ENCODE measurements at places on chromosomes 6 and 20.

DNA sequence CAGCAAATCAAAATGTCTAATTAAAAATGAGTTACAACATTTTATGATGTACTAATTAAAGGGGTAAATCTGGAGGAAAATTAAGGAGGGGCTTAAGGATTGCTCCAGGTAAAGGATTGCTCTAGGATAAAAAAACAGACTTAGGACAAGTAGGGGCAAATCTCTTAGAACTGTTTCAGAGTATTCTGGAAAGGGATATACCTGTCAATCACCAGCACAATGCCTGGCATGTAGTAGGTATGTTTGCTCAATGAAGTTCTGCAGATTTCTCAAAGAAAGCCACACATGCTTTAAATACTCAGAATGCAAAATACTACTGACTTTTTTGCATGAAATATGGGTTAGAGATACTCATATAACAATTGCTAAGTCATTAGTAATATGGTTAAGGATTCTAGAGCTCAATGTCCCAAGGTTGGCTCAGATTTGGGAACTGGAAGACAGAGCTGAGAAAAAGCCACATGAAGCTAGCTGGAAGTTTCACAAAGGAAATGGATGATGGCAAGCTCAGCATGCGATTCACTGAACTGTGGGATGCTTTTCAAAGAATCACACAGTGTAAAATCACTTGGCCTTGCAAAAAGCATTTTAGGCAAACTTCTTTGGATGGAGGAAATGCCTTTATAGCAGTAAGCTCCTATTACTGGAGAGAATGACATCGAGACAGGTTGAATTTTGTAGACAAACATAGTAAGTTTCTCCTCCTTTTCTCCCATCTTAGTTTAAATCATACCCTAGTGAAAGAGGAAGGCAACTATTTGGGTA lies 72.8 kb downstream of the MAP3K5 start:
- no peak for DNase-seq

DNA sequence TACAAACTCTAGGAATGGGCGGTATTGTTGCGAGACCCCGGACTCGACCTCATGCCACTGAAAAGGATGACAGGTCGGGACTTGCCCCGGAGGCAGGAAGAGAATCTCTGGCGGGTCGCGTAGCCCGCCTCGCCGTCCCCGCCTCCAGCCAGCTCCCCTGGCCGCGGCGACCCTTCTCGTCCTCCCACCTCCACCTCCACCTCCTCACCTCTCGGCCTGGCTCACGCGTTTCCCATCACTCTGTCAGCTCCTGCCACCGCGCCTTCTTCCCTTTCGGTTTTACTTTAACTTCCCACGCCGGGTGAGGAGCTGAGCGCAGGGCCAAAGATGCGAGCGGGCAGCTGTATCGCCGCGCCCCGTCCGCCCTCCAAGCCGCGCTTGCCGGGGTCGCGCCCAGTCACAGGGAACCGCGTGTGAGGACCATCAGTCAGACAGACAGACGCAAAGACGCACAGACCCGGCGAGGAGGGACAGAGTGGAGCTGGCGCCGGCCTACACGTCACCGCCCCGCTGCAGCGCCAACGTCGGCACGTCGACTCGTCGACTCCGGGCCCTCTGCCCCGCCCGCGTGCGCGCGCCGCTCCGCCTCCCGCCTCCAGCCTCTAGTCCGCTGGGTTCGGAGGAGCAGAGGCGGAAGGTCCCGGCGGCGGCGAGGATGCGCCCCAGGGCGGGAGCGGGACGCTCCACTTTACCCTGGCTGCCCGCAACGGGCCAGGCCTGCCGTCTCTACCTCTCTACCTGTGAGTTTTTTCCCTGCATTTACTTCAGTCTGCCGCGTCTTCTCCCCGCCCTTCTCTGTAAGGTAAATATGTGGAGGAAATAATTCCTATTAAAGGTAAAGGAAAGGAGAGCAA lies at the start of gene ASCC3:
Gene ASCC3, minus strand, starts transcription at position 477 of the 854 bp plus-strand sequence. CDS start 13,332 bp downstream, outside the sequence.
- DNase-seq = peak; percentile 80

GRCh38 chr6:18025596-18025995 lies 38.2 kb upstream of the KIF13A start:
- no peak for DNase-seq

DNA sequence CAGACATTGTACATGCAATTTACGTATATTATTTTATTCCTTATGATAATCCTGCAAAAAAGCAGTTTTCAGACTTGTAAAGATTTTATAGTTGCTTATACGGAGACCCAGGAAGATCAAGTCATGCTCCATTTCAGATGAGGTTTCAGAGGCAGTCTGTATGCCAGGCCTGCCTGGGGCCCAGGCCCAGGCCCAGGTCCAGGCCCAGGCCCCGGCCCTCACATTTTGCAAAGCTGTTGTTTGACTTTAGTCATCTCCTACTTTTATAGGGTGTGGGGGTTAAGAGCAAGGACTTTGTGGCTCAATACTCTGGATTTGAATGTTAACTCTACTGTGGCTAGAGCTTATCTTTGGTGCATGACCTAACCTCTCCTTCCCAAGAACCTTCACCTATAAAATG lies 217.9 kb downstream of the SAMD5 start:
- no peak for DNase-seq

DNA sequence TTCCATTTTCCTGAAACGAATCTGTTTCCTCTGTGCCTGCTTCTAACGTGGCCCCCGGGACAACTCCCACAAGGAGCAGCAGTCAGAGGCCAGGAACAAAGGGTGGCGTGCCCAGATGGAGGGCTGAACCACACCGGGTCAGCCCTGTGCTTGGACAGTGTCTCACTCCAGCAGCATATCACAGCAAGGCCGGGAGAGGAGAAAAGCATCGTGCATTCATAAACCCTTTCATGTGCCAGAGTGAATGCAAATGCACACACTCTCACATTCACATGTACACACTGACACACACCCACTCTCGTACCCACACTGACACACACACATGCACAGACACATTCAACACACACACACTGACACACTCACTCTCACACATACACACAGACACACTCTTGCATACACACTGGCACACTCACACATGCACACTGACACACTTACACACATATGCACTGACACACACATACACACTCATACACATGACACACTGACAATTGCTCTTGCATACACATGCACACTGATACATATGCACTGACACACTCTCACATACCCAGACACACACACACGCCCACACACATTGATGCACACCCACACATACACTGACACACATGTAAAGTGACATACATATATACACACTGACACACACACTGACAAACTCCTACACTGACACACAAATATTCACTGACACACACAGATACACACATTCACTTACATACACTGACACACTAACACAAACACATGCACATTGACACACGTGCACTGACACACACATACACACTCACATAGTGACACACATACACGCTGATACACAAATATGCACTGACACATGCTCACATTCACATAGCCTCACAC lies 237.0 kb downstream of the LRFN2 start:
- no peak for DNase-seq

- no peak for DNase-seq
Observed at GRCh38 chr6:146300521-146300920, 243.1 kb upstream of the RAB32 start.

GRCh38 chr6:127690092-127690491 lies 113.1 kb downstream of the C6orf58 start:
- DNase-seq = no peak

DNA sequence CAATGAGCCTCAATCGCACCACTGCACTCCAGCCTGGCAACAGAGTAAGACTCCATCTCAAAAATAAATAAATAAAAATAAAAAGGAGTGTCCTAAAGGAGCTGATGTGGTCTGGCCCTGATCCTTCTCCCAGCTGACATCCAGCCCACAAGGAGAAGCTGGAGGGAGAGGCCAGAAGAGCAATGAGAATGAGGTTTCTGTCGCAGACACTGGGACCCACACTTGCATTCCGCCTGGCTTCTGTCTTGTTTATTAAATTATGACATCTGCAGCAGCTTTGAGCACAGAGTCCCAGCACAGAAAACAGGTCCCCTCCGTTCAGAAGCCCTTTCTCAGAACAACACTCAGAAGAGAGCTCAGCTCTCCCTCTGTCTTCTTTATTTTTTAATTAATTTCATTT lies 10.3 kb upstream of the E2F1 start:
- no peak for DNase-seq

GRCh38 chr20:23125625-23126191 lies 39.6 kb upstream of the CD93 start:
- DNase-seq = peak; percentile 99

- no peak for DNase-seq
Observed at GRCh38 chr6:142760152-142760551, 184.8 kb downstream of the HIVEP2 start.

GRCh38 chr6:158322724-158323560 lies 10.7 kb downstream of the TULP4 start:
- no peak for DNase-seq

GRCh38 chr6:73452107-73452461 lies at the start of gene CGAS:
CGAS (minus strand) TSS chr6:73452297; CDS start chr6:73452181, 116 bp downstream.
- DNase-seq = peak; percentile 83

DNA sequence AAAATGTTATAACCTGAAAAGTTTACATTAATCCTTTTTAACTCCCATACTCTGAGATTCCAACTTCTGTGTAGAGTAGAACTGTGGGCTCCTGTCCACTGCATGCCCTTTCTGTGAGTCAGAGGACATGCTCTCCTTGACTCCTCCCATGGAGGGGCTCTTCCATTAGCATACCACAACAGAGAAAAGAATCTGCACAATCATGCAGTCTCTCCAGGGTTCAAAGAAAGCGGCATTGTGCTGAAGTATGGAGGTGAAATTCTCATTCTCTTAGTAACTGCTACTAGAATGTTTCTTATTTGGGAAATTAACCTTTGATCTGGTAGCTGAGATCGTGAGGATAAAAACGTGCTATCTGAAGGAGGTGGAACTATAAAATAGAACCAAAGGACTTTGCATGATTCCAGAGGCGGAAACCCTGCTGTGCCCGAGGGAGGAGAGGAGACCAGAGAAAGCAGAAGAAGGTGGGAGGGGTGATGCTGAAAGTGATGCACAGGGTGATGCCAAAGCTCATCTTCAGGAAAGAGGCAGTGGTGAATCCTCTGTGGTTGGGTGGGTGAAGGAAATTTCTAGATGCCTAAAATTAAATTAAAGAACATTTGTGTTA lies 202.2 kb upstream of the PCSK2 start:
- DNase-seq = no peak

DNA sequence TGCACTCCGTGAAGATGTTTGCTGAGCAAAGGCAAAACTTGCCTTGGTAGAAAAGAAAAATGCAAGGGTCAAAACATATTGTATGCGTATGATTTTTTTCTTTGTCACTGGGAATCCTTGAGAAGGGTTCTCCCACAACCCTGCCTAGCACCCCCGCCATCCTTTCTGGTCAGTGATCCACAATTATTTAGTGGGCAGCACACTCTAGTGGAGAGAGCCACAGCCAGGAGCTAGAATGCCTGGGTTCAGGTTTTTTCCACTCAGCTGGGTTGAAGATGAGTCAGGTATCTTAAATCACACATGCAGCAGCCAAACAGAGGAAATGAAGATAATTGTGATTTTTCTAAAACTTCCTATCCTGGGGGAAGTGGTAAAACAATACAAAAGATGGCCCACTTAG lies 243.1 kb downstream of the PKHD1 start:
- no peak for DNase-seq

DNA sequence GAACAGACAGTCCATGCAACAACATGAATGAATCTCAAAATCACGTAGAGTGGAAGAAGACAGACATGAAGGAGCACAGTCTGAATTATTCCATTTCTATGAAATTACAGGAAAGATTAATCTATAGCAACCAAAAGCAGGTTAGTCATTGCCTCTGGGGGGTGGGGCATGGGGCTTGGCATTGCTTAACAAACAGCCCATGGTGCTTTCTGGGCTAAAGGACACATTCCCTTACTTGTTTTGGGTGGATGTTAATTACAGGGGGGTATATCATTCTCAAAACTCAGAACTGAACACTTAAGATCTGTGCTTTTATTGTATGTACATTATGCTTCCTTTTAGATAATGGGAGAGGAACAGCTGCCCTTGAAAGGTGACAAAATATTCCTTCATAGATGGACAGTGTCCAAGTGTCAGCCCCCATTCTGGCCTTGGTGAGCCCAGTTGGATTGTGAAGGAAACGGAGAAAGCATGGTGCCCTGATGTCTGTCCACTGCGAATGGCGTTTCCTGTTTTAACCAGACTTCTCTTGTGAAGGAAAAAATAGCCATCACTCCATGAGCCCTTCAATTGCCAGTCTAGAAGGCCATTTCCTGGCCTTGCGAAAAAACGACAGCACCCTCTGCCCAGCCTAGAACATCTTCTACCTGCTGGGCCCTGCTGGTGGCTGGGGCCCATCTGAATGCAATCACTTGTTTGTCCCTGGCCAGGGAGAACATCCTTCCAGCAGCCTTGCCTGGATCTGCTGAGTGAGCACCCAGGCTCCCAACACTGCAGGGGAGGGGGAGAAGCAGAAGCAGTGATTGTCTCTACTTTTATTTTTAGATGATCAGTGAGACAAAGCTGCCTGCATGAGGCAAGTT lies 179.7 kb downstream of the BCAS1 start:
- no peak for DNase-seq

- no peak for DNase-seq
Observed at GRCh38 chr20:31568041-31568731, 36.9 kb upstream of the ID1 start.

Data from GF-D8 (cell line).